ENCODE measurements at places on chromosomes 13 and 19. TPM values are rescaled to one million over a fixed set of nuclear protein-coding genes. Genes with fewer than 3 reads are reported as not detected.
A peak's percentile ranks its signal among the peaks of the same experiment; 100 is the strongest.

TNFSF9 gene
- total RNA-seq, result 2.9 TPM

KCNRG gene
- not detected for total RNA-seq

VSTM1 gene
- not detected for total RNA-seq

ZNF701 gene
- total RNA-seq, result 12.2 TPM

DNA sequence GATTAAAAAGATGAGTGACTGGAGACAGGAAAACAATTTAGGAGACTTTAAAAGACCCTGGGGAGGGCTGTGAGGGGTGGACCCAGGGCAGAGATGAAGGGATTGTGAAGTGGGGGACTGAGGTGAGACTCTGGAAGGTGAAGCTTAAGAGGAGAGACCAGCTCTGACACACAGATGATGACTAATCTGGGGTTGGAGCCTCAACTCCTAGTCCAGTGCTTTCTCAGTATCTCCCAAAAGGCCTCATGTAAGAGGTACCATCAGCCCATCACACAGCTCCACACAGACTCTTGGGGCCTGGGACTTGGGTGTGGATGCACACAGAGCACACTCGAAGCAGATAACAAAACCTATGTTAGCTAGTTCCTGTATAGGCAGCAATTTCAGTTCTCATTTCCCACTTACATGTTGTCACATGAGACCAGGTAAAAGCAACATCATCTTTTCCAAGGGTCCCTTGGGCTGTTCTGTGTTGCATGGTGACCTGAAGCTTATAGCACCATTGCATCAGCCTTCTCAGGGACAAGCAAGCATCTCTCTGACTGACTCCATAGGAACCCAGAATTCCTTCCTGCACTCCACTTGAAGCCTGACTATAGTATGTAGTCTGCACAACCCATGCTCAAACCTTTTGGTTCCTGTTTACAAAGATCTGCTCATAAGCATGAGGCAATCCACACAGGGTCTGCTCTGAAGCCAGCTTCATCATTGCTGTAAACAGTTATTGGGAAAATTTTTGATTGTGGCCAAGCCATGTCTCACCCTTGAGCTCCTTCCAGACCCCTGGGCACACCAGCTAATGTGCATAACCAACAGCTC lies 88.6 kb upstream of the MYCBP2 start:
- H3K4me3 ChIP-seq, result no peak overlapping the region
- H3K27ac ChIP-seq, result peak overlapping the region; percentile 51
- no peak for DNase-seq
- peaks cover 12% of the 10 kb centered on the region for H3K4me1 ChIP-seq

DNA sequence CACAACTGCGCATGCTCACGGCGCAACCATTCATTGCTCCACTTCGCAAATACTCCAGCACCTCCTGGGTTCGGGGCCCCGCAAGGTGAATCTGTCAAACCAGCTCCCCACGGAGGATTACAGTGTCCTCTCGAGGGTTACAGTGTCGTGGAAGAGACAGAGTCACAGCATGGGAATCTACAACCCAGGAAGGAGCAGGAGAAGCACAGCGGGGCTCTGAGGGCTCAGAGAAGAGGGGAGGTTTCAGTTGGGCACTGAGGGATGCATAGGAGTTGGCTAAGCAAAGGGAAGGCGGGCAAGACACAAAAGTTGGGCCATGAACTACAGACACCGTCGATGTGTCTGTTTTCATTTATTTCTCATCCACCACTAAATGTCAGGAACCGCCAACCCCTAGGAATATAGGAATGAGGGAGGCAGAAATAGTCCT lies 1.0 kb upstream of the GTF2F1 start:
- peak overlapping the region; percentile 91 for H3K27ac ChIP-seq
- no peaks in the 10 kb centered on the region for H3K27me3 ChIP-seq
- peak overlapping the region; percentile 82 for H3K4me3 ChIP-seq
- DNase-seq, result no peak

- no peak for DNase-seq
- H3K36me3 ChIP-seq, result no peaks in the 10 kb centered on the region
- no peak overlapping the region for H3K4me3 ChIP-seq
- H3K27ac ChIP-seq, result no peak overlapping the region
Observed at GRCh38 chr13:83568019-83568418, 314.3 kb downstream of the SLITRK1 start.

GRCh38 chr19:40362160-40362559 lies 13.7 kb downstream of the PLD3 start:
- DNase-seq, result no peak
- peaks cover 29% of the 10 kb centered on the region for H3K4me1 ChIP-seq
- H3K27me3 ChIP-seq, result no peaks in the 10 kb centered on the region
- H3K27ac ChIP-seq, result no peak overlapping the region
- no peak overlapping the region for H3K4me3 ChIP-seq
- peaks cover 7% of the 10 kb centered on the region for H3K36me3 ChIP-seq

DNA sequence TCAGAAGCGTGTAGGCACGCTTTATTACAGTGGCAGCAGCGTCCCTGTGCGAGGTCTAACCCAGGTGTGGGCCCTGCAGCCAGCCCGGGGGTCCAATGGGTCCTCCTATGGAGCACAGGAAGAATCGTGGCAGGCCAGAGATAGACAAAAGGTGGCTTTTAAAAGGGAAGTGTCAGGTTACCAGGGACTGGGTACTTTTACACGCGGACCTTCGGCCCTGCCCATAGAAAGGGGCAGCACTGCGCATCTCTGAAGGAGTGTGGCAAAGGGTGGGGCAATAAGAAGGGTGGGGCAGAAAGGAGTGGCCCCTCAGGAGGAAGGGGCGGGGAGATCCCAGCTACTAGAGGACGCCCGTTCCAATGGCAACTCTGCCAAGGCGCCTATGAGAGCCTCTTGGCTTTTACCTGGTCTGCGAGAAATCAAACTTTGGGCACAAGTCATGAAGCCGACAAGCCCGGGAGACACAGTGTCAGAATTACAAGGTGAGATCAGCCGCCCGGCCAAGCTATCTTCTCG lies 1419.8 kb downstream of the UQCRFS1 start:
- H3K27ac ChIP-seq, result peak overlapping the region; percentile 88
- peak; percentile 75 for DNase-seq
- H3K4me3 ChIP-seq, result peak overlapping the region; percentile 74
- no peaks in the 10 kb centered on the region for H3K27me3 ChIP-seq
- H3K36me3 ChIP-seq, result peaks cover 4% of the 10 kb centered on the region
- peaks cover 31% of the 10 kb centered on the region for H3K4me1 ChIP-seq

- H3K27me3 ChIP-seq, result no peaks in the 10 kb centered on the region
- no peaks in the 10 kb centered on the region for H3K4me1 ChIP-seq
- H3K36me3 ChIP-seq, result peaks cover 91% of the 10 kb centered on the region
- DNase-seq, result no peak
- no peak overlapping the region for H3K27ac ChIP-seq
Observed at GRCh38 chr19:2123682-2124387, 27.1 kb downstream of the IZUMO4 start.

DNA sequence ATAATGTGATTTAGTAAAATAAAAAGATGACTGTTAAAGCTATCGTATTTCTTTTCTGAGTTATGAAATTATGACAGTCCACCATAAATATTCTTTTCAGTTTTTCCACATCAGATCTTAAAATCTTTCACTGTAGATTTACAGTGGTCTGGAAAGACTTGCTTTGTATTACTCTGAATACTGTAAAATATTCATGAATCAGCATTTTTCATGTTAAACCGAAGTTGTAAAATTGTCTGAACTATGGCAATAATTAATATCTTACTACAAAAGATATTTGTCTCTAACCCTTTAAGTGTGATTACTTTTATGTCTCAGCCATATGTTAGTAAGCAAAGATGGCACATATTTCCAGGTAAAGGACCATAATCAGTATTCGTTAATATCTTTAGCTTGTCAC lies 1397.2 kb upstream of the PCDH9 start:
- H3K27ac ChIP-seq, result no peak overlapping the region
- no peak overlapping the region for H3K4me3 ChIP-seq
- no peak for DNase-seq

DNA sequence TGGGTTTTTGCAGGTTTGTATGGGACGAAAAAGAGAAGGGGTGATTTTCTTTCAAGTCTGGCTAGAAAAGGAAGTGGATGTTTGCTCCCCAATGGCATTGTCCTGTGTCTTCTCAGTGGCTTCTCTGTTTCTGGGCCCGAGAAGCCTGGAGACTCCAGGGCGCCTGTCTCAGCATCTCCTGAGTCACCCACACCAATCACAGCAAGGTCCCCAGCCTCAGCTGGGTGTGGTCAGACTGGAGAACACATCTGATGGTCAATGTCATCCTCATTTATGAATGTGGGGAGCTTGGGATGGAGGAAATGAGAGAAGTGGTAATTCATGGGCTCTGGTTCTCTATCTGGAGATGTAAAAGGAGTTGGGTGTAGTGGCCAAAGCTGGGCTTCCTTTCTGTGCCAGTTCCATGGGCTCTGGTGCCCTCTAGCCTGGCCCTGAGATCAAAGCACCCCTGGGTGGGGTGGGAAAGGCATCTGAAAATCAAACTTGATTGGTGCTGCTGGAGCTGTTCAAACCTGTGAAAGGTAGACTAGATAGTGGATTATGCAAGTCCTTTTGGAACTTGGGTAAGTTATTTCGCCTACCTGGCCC lies 13.4 kb downstream of the RASL11A start:
- no peak overlapping the region for H3K27ac ChIP-seq
- DNase-seq, result no peak
- no peaks in the 10 kb centered on the region for H3K4me1 ChIP-seq
- no peaks in the 10 kb centered on the region for H3K36me3 ChIP-seq
- no peak overlapping the region for H3K4me3 ChIP-seq

GRCh38 chr19:48623556-48624066 lies 4.3 kb downstream of the SPHK2 start:
- peak overlapping the region; percentile 64 for H3K27ac ChIP-seq
- H3K4me1 ChIP-seq, result peaks cover 46% of the 10 kb centered on the region
- H3K36me3 ChIP-seq, result peaks cover 6% of the 10 kb centered on the region
- peak overlapping the region; percentile 46 for H3K4me3 ChIP-seq
- H3K27me3 ChIP-seq, result no peaks in the 10 kb centered on the region

GRCh38 chr19:47819858-47820257 lies 1.9 kb upstream of the CRX start:
- no peak for DNase-seq
- no peak overlapping the region for H3K4me3 ChIP-seq
- H3K36me3 ChIP-seq, result no peaks in the 10 kb centered on the region
- no peaks in the 10 kb centered on the region for H3K4me1 ChIP-seq
- no peak overlapping the region for H3K27ac ChIP-seq
- peaks cover 54% of the 10 kb centered on the region for H3K27me3 ChIP-seq
